Stimulated activated CD4-positive, alpha-beta T cell treated with anti-CD3 and anti-CD28 coated beads, Interleukin-15, amount 100 ng/mL, for 1 hour (primary cell): ENCODE measurements at places on chromosomes 7 and 10.

DNA sequence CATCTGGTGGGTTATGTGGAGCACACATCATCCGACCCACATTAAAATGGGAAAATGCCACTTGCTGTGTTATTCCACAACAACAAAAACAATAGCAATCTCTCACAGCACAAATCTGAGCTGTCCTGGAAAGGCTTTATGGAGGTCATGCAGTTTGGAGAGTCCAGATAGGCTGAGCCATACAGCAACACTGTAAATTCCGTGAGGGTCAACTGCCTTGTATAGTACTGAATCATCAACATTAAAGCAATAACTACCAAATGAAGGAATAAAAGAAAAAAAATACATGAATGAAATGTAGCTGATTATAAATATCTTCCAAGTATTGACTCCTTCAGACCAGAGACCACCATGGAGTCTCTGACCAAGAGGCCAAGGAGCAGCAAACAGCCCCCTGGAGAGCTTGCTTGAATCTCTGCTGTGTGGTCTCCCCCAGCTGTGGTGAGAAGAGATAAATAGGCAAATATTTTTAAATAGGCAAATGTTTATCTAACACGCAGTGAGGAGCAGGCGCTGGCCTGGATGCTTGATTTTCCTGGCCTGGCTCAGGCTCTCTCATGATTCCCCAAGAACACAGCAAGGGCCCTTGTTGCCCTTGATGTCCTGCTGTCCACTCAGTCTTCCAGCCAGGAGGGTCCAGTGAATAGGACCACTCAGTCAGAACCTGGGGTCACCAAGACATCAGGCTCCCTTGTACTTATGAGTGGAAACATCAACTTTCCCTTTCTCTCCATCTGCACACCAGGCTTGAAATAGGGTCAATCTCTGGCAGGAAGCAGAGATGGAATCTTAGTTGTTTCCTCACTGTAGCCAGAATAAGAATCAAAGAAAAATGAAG is 1021.3 kb downstream of the XPNPEP1 start:
- DNase-seq, result no peak

GRCh38 chr10:110529596-110530011 is 31.9 kb downstream of the DUSP5 start:
- no peak for DNase-seq

DNA sequence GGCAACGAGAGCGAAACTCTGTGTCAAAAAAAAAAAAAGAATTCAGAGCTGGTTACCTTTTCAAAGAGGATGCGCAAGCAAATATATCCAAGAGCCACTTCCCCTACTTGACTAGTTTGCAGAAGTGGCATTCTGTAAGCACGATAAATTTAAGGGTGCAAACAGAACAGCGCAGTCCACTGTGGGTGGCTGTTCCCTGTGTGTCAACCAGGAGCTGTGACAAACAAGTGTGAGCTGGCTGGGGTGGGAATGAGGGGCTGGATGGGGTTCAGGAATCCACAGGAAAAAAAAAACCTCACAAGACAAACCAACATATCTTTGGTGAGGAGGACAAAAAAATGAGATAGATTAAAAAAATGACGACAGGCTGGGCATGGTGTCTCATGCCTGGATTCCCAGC is 15.9 kb downstream of the GUSB start:
- no peak for DNase-seq

- DNase-seq, result no peak
These were observed 61.0 kb upstream of the PAPSS2 start for GRCh38 chr10:87598700-87599099.

- no peak for DNase-seq
These were observed 161.4 kb downstream of the ARID5B start for GRCh38 chr10:62062752-62063512.

- DNase-seq, result no peak
These were observed 169.7 kb downstream of the NRF1 start for GRCh38 chr7:129780974-129781927.

DNA sequence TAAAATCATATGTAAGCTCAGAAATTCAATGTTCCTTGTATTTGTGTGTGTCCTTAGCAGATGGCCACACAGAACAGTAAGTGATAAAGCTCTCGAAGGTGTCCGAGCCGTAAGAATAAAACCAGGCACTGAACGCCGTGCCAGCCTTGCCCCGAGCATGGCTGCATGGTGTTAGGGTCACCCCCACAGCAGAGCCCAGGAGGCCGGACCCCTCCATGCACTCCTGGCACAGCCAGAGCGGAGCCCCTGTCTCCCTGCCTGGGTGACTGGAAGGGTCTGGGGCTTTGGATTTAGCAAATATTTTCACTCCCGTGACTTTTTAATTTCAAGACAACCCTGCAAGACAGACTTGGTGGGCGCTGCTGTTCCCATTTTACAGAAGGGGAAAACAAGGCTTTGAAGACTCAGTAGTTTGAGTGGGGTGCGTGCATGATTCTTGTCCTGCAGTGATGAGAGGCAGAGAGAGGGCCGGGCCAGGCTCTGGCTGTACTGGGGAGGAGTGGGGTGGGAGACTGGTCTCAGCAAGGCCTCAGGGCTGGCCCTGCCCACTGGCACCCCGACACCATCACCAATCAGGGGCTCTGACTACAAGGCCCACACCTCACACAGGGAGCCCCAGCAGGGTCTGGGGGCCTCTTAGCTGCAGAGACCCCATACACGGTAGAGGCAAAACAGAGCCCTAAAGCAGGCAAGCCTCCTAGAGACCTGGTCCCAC is 39.4 kb downstream of the VIPR2 start:
- no peak for DNase-seq

GRCh38 chr7:3028071-3028757 is 15.5 kb downstream of the CARD11 start:
- peak; percentile 12 for DNase-seq

DNA sequence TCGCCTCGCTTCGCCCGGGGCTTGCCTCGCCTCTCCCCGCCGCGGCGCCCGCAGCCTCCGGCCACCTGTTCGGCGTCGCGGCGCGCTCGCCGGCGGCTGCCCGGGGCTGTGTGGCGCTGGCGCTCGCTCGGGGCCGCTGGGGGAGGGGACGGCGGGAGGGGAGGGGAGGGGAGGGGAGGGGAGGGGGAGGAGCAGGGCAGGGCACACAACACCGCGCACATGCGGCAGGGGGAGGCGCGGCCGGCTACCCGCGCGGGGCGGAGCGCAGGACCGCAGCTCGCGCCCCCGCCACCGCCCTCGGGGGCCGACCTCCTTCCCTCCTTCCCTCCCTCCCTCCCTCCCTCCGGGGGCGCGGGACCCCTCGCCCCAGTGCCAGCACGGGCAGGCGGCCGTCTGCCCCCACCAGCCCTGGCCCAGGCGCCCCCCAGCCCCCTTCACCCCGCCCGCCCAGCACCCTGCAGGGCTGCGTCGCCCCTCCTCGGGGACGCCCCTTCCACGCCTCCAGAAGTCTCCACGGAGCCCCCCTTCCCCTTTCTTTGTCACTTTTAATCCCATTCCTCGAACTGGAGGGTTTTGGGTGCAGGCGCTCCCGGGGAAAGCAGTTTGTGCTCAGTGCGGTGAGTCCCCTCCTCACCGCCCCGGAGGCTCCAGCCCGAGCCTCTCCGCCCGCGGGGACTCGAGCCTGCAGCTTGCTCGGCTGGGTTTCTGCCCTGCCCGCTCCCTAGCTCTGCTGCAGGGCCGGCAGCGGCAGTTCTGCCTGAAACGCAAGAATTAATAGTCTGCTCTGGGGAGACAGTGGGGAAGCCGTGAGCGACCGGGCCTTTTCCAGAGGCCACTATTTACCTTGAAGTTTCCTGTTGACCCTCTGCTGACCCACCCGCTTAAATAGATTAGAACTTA is at the start of gene PARD3:
TSS of gene PARD3 (minus strand) at position 112 of the 900 bp plus-strand sequence. CDS start 301 bp downstream, outside the sequence.
- no peak for DNase-seq

DNA sequence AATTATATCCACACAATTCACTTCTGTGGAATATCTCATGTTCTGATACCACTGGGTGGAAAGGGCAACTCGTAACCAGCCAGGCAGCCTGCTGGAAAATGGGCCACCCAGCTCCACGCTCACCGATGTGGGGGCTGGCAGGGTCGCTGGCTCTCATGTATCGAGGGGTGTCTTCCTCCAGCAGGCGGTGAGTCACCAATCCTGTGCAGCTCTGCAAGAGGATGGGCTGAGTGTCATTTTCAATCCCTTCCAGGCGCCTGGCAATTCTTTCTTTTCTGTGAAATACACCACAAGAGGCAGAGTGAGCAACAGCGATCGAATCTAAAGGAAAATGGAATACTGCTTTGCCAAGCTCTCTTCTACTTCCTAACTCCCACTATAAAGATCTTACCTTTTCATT is 80.1 kb downstream of the SVIL start:
- no peak for DNase-seq

- no peak for DNase-seq
These were observed 393.7 kb upstream of the MBL2 start for GRCh38 chr10:53166325-53166724.

DNA sequence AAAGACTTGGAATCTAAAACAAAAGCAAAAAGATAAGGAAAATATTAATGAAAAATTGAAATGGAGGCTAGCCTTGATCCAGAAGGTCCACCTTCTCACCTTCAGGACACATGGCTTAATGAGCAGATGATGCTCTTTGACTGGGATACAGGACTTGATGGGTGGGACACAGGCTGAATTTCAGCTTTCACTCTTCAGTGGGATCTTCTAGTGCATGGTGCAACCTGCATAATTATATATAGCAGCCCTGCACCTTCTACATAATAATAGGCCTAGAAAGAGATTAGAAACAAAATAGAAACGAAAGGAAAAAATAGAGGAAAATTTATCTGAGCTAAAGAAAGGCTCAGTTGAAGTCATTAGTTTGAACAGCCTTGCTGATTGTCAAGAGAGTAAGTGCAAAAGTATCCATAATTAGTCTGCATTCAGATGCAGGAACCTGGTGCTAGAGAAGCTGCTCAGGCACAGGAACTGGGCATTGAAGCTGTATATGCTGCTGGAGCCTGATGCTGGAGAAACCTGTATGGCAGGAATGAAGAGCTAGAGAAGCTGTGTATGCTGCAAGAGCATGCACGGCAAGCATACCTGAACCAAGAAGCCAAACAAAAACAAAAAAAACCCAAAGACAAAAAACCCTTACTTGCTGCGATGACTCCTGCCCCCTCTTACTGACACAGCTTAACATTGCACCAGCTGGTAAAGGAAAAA is 19.4 kb downstream of the MKLN1 start:
- no peak for DNase-seq

DNA sequence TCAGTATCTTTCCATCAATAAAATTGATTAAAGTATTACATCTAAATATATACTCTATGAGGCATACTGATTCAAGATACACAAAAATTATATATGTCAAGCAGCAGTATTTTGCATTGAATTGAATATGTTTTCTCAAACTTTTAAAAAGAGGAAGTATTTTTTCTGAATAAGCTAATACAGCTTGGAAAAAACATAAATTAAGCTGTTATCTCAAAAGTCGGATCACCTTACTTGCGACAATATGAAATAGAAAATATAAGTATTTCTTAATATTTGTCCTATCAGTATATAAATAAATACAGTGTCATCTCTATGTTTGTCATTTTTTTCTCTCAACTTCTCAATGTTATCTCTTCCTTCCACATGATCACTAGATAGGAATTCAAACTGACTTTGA is 139.3 kb downstream of the MBL2 start:
- no peak for DNase-seq

GRCh38 chr7:67435894-67436535 is 439.4 kb downstream of the TYW1 start:
- DNase-seq, result no peak

DNA sequence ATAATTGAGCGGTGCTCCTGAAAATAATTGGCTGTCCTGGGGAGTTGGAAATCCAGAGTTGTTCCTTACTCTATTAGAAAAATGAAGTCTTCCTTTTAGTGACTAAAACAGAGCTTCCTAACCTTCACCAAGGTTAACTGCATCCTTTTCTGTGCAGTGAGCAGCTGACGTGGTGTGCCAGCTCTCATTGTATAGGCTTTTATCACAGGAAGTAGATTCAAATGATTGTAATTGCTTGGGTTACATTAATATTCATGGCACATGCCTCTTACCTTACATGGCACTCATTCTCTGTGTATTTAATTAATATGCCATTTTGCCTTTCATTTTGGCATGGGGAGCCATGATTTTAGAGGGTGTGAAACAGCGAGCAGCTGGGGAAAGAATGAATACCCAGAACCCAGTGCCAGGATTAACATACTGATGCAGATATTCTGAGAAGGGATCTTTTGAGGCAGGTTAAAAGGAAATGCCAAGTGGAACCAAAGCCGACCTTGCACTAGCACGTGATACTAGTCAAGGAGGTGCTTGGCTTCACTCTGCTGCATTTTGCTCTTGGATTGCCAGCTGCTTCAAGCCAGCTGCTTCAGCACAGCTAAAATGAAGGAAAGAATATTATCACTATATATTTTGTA is 115.3 kb downstream of the ST7 start:
- DNase-seq, result no peak

- DNase-seq, result no peak
These were observed 121.9 kb upstream of the AUTS2 start for GRCh38 chr7:69476416-69476815.

GRCh38 chr7:16594676-16595075 is 50.9 kb downstream of the ANKMY2 start:
- no peak for DNase-seq

- DNase-seq, result no peak
These were observed 716.6 kb upstream of the GALNT17 start for GRCh38 chr7:70415179-70415972.

DNA sequence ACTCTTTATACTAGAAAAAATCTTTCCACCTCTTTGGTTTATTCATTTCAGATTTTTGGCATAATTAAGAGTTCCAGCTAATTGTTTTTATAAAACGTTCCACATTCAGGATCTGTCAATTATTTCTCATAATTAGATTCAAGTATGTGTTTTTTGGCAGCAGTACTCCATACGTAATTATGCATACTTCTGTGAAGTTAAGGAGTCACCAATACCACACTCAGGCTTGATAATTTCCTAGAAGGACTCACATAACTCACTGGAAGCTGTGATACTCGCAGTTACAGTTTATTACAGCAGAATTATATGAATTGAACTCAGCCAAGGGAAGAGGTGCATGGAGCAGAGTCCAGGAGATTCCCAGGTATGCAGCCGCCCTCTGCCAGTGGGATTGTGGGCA is 290.5 kb upstream of the AKR1E2 start:
- DNase-seq, result no peak
